ENCODE measurements at places on chromosomes 6 and 20.

- no peak for DNase-seq
Observed at GRCh38 chr6:1622220-1622850, 12.6 kb downstream of the FOXC1 start.

DNA sequence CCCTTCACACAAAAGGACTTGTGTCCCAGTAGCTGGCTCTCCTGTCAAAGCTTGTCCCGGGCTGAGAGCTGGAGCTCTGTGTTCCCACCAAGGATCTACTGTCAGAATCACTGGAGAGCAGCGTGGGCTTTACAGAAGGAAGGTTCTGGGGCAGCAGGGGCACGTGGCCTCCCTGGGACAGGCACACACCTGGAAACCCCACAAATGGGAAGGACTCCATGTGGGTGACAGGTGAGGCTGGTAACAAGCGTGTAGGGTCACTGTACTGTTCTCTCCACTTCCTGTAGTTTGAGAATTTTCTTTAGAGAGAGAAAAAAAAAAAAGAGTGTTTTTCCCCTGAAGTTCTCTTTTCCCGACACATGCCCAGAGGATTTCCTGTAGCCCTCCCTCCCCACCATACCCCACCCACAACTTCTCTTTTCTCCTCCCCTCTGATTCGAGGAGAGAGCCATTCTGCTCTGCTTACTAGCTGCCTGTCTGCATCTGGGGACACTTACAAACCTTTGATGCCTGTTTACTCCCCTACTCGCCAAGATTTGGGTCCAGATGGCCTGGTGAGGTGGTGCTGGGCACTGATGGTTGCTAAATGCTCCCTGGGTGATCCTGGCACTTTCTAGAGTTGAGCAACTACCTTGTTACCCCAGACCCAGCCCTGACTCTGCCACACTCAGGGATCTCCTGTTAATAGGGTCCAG lies 84.1 kb upstream of the SIRPA start:
- DNase-seq = no peak

DNA sequence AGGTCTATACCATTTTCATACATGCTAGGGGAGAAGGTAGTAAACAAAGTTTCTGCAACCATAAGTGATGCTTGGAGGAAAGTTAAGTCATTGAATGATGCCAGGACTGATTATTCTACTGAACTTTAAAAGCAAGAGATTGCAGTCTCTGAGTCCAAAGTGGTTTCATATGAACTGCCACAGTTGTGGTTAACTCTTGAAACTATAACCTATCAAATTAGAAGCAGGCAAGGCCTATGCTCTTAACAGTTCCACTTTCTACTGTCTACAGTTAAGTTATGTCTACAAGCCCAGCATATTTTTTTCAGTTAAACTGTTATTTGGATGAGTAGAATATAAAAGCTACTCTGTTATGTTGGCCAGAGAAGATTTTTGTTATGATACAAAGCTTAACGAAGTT lies 326.5 kb upstream of the RUNX2 start:
- no peak for DNase-seq

DNA sequence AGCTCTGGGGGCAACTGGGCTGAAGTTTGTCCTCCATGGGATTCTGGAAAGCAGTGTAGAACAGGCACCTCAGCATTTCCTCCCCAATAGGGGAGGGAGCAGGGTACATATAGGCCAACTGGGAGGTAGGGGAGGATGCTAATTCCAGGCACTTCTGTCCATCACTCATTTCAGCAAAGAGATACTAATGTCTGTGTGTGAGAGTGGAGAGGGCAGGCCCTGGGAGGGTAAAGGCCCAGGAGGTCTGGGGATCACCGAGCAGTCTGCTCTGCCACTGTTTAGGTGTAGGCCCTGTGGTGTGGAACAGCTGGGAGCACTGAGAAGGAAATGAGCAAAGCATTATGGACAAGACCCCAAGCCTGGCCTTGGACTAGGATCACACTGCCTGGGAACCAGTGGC lies 158.7 kb downstream of the SLC24A3 start:
- no peak for DNase-seq

- no peak for DNase-seq
Observed at GRCh38 chr6:108250240-108250866, 10.5 kb downstream of the SNX3 start.

GRCh38 chr6:92777146-92777740 lies 642.1 kb downstream of the EPHA7 start:
- no peak for DNase-seq

DNA sequence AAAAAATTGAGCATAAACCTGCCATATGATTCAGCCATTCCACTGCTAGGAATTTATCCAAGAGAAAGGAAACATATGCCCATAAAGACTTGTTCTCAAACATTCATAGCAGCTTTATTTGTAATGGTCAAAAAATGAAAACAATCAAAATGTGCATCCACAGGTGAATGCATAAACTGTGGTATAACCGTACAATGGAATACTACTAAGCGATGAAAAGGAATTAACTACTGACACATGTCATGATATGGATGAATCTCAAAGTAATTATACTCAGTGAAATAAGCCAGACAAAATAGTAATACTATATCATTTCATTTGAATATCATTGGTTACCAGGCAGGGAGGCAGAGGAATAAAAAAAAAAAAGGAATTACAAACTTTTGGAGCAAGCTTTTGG lies 25.8 kb upstream of the BRPF3 start:
- no peak for DNase-seq

GRCh38 chr20:33773412-33774089 lies 37.6 kb upstream of the CHMP4B start:
- no peak for DNase-seq

- DNase-seq = no peak
Observed at GRCh38 chr6:128725271-128726233, 157.4 kb upstream of the LAMA2 start.

GRCh38 chr6:78131521-78131920 lies 478.7 kb downstream of the MEI4 start:
- DNase-seq = no peak

GRCh38 chr6:109023356-109023925 lies 71.2 kb downstream of the SESN1 start:
- no peak for DNase-seq

GRCh38 chr20:46350986-46351267 lies 42.6 kb upstream of the CDH22 start:
- no peak for DNase-seq

DNA sequence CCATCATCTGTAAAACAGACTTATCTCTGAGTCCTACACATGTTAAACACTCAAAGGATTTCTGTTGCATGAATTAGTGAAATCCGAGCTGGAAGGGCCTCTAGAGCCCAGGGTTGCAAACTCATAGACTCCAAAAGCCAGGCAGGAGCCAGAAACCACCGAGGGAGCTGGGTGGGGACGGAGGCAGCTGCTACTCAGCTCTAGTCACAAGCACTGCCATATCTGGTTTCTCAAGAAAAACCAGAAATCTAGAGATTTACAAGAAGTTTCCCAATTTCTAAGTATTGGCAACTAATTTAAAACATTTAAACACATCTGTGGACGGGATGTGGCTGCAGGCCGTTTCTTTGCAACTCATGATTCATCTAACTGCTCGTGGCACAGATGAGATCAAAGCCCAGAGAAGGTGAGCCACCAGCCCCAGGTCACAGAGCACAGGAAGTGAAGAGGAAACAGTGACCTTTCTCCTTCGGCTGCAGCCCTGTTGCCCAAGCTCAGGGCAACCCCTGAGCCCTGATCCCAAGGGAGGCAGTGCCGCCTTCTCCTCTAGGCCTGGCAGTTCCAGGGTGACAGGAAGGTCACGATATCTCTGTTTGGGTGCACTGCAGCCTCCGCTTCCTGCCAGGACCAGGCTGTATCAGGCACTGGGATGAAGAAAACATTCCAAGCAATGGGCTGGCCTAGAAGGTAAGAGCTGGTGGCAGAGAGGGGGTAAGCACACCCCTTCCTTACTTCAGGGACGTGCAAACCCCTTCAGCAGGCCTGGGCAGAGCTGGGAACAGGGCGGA lies 26.4 kb upstream of the PTGIS start:
- no peak for DNase-seq

DNA sequence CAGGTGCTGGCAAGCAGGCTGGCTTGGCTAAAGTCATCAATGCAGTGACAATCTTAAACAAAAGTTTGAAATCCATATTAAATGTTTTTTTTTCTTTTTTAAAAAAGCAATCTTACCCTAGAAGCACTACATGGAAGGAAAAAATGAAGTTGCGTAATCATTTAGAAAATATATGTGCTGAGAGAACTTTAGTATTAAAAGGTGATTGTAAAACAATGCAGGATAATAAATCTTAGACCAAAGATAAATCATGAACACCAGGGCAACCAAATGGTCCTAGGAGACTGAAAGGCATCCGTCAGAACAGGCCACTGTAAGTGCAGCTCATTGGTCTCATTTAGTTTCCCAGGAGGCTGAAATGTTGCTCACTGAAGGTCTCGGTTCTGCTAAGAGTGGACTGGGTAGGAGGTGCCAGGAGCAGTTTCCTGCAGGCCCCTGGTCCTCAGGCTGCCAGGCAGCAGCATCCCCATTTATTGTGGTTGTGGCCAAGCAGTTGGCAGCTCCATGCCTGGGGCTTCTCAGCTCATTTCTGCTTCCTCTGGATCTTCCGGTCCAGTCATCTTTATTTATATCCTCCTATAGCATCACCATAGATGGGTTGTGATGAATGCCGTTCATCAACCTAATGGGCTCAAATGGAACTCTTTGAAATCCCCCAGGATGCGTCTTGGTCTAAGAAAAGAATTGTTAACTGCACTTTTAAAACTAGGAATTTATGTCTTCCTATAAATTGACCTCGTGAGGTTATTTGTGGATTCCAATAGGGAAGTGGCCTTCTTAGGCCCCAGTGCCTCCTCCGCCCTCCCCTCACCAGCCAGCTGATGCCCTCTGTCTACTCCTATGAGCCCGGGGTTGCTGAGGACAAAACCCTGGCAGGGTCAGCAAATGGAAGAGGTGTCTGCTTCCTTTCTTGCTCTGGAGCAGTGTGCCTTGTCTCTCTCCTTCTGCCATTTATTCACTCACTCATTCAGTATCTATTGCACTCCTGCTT lies 269.0 kb downstream of the UST start:
- DNase-seq = no peak

- DNase-seq = no peak
Observed at GRCh38 chr6:149410557-149410956, 10.5 kb downstream of the SUMO4 start.

DNA sequence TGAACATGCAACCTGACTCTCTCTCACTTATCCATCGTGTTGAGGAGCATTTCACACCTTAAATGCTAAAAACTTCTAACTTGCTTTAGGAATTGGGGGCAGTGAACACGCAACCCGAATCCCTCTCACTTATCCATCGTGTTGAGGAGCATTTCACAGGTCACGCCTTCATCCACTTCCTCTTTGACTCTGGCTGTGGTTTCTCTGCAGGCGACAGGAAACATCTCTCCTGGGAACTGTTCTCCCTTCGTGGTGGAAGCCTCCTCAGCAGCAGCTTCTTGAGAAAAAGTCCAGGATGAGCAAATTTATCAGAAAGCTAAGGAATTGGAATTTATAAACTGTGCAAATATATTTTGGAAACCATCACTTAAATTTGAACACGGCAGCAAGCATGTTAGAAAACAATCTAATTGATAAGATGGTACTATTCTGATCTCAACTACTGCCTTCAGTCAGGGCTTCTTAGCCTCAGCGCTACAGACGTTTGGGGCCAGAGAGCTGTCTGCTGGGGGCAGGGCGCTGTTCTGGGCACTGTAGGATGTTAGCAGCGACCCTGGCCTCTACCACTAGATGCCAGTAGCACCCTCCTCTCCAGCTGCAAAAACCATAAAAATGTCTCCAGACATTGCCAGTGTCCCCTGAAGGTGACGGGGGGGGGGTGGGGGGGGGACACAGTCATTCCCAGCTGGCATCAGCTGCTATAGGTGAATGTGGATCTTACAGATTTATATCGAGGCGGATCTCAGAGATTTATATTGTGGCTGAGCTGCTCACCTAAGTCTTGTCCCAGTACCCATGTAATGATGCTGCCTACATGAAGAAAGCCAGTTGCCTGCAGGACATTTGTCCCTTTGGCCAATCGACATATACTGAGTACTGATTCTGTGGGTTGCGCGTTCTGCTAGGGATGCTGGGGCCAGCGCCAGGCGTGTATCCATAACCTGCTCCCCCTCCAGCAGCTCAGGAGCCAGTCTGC lies 26.2 kb downstream of the CTCFL start:
- no peak for DNase-seq

DNA sequence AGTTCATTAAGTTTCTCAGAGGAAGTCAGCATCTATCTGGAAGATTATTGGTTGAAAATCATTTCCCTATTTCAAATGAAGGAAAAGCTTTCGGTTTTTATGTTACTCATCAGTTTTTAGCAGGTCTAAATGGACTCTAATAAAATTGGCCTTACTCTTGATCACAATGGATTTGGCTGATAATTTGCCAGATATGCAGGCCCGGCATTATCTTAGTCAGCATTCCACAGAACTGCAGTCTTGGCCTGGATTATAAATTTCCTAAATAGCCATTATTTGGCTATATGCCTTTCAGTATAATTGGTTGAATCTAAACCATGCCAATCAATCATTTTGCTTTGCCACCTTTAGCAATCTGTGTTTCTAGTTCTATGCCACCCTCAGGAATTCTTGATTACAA lies 91.7 kb upstream of the KCNQ5 start:
- DNase-seq = no peak

DNA sequence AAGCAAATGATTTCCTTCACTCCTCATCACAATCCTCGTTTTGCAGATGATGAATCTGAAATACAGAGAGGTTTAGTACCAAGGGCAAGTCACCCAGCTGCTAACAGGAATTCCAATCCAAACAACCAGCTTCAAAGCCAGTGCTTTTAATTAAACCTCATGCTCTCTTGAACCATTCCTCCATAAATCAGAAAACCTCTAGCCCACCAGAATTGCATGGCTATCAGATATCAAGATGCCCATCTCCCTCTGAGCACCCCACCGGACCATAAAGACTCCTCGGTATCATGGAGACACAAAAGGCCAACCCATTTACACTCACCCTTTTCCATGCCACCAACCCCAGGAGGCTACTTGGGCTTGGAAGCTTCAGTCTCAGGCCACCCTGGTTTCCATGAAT lies 46.0 kb downstream of the TFAP2A start:
- no peak for DNase-seq

- no peak for DNase-seq
Observed at GRCh38 chr6:32096087-32096393, 13.1 kb downstream of the TNXB start.

DNA sequence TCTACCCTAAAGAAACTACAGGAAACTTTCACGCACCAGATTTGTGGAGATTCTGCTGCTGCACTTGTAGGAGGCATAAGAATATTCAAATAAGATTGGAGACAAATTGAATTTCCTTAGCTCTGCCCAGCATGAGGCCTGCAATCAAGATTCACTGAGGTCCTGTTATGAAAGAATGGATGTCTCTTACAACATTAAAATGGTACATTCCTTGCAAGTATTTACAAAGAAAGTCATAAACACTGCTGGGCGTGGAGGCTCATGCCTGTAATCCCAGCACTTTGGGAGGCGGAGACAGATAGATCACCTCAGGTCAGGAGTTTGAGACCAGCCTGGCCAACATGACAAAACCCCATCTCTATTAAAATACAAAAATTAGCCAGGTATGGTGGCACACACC lies 74.0 kb upstream of the MAP3K4 start:
- no peak for DNase-seq

DNA sequence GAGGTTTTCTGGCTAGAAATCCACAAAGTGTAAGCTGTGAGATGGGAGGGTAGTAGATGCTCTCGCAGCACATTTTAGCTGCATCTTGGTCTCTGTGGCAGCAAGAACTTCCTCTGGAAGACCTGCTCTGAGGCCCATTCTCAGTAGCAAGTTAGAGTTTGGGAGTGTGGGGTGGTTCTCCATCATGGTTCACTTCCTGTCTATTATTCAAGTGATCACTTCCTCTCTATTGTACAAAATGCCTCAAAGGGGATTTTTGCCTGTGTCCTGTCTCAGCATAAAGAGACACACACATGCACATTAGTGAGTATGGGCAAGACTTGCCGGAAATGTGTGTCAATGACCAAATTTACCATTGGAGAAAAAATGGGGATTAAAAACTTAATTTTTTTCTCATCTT lies 42.5 kb downstream of the LYRM2 start:
- DNase-seq = no peak

Measured in substantia nigra (tissue), 51 donors.